Fibroblast of skin of back (primary cell): ENCODE measurements at places on chromosomes 6 and 20.

DNA sequence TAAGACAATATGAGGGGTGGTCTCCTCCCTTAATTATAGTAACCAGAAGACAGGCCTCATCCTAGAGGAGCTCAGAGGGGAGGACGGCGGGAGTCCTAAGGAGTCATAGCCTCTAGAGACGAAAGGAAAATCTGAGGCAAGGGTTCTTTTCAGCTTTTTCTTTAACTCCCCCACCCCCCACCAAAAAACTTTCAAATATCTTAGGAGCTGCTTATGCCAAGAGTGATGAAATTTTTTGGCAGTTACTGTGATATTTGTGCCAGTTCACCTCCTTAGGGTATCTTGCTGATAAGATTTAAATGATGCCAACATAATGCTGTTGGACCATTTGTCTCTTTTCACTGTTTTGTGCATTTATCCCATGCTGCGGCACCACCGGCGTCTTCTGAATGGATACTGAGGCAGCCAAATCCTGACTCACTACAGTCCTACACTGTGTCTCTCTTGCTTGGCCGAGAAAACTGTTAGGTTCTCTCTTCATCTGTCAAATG, 44.5 kb upstream of the DSE start:
- no peak for DNase-seq

- peak; percentile 78 for DNase-seq
Measured at GRCh38 chr6:89035252-89036101, 45.1 kb upstream of the PNRC1 start.

DNA sequence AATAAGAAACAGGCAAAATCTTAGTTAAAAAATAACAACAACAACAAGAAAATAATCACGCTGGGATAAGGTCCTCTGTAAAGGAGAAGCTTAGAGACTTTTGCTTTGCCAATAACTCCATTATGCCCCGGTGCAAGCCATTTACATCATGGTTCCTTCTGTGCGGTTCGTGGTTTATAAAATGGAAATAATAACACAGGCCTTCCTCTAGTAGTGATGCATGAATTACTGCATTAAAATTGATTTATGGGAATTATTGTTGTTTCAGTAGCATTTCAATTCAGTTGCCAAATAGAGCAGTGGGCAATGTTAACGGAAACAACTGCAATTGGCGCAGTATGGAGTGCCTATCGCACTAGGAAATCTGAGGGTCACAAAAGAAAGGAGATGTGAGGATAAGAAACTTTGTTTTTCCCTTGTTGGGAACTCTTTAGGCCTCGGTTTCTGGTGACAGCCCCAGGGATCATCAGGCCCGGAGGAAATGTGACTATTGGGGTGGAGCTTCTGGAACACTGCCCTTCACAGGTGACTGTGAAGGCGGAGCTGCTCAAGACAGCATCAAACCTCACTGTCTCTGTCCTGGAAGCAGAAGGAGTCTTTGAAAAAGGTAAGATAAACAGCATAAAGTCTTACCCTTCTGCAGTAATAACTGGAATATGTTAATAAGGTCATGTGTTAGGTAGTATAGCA, 1.1 kb downstream of the CD109 start:
- DNase-seq: no peak

- no peak for DNase-seq
Measured at GRCh38 chr6:48136856-48137255, 25.9 kb upstream of the PTCHD4 start.

GRCh38 chr6:33699131-33699530, 12.4 kb downstream of the UQCC2 start:
- no peak for DNase-seq

DNA sequence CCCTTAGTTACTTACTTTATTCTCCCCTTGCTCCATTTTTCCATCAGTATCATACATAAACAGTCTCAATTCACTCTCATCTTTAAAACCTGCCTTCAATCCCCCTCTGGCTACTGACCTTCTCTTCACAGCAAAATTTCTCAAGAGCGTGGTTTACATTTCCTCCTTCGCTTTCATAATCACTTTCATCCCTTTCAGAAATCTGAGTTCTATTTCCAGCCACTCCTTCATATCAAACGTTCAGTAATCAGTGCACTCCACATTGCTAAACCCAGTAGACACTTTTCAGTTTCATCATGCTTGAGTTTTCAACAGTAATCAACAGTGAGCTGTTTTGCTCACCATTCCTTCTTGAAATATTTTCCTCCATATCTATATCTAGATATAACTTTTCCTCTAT, 176.7 kb upstream of the HSF2 start:
- no peak for DNase-seq

DNA sequence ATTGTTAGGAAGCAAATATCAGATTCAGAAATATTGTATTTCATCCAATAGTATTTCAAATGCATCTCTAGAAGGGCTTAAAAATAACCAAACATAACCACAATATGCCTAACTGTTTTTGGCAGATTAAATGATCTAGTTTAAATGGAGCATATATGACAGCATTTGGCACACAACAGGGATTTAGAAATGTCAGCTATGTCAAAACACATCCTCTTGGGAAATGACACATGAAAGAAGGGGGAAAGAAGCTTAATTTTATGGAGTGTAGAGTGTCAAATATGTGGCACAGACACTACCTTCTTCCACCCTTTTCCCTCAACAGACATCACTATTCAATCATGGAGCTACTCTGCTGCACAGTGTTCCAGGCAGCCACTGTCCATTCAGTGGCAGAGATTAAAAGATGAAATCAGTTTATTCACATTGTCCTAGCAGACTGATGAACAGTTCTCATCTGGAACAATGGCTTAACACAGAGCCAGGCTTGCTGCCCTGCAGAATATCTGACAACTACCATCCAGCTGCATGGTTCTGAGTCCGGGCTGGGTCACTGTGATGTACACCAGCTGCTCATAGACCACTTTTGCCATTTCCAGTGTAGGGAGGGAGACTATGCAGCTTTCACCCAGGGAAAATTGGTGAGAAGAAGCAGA, 349.8 kb downstream of the DHX35 start:
- no peak for DNase-seq

DNA sequence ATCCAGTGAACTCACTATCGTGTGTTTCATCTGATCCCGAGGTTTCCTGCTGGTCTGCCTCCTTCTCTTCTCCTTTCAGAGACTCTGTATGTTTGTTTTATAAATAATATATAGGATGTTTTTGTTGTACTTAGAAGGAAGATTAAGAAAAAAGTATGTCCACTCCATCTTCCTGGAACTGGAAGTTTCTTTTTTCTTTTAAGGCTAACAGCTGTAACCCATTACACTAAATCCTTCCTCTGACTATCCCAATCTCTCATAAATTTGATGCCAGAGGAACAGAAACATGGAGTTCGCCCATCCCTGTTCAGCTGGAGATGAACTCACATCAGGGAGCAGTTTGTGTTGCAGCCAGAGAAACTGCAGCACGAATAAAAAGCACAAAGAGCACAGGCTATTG, 20.7 kb downstream of the RIPK1 start:
- peak; percentile 32 for DNase-seq

- peak; percentile 50 for DNase-seq
Measured at GRCh38 chr6:45900808-45901752, 114.6 kb downstream of the CLIC5 start.

- peak; percentile 11 for DNase-seq
Measured at GRCh38 chr6:150865043-150865405, 478 bp upstream of the MTHFD1L start.

- DNase-seq: peak; percentile 73
Measured at GRCh38 chr6:12289365-12289919, 719 bp upstream of the EDN1 start.

DNA sequence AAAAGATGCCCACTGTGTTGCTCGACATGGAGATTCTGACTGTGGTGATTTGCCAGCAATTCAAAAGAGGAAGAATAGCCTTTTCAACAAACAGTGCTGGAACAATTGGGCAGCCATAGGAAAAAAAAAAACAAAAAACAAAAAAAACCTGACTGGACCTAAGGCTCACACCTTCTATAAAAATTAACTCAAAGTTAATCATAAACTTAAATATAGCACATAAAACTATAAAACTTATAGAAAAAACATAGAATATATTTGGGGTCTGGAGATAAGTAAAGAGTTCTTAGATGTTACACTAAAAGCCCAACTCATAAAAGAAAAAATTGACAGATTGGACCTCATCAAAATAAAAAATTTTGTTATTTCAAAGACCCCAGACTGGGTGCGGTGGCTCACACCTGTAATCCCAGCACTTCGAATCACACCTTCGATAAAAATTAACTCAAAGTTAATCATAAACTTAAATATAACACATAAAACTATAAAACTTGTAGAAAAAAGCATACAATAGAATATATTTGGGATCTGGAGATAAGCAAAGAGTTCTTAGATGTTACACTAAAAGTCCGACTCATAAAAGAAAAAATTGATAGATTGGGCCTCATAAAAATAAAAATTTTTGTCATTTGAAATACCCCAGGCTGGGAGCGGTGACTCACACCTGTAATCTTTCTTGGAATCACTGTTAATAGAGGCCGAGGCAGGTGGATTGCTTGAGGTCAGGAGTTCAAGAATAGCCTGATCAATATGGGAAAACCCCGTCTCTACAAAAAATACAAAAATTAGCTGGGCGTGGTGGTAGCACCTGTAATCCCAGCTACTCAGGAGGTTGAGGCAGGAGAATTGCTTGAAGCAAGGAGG, 115.6 kb upstream of the FAM83B start:
- DNase-seq: no peak
